ENCODE measurements at places on chromosomes 6 and 20. TPM values are rescaled to one million over a fixed set of nuclear protein-coding genes. Genes with fewer than 3 reads are reported as not detected.

- no peak for DNase-seq
Observed at GRCh38 chr20:13422637-13423036, 201.6 kb downstream of the ISM1 start.

GRCh38 chr6:17904491-17905120, 82.8 kb downstream of the KIF13A start:
- DNase-seq = no peak

GRCh38 chr6:78854546-78854945, 12.8 kb upstream of the IRAK1BP1 start:
- DNase-seq = no peak

DNA sequence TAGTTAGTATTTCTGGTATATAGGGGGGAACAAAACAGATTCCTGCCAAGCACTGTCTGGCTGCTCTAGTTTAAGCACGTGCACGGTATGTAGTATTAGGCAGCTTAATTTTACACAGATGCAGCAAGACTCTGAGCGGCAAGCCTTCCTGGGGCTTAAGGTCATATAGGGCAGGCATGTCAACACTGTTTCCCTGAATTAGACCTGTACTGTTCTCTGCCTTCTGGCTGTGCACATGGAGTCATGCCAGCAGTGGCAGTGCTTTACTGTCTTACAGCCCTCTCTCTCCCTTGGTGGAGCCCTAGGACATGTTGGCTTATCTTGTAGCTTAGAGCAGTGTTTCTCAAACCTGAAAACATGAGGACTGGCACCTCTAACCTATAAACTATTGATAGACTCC, 56.6 kb downstream of the PHF20 start:
- no peak for DNase-seq

The TASP1 gene
- 30.6 TPM for total RNA-seq

GRCh38 chr20:14009208-14009607, 13.9 kb downstream of the MACROD2 start:
- no peak for DNase-seq

GRCh38 chr6:109314313-109314712, 68.0 kb downstream of the CD164 start:
- no peak for DNase-seq

- no peak for DNase-seq
Observed at GRCh38 chr6:25403150-25403549, 124.0 kb downstream of the CARMIL1 start.

DNA sequence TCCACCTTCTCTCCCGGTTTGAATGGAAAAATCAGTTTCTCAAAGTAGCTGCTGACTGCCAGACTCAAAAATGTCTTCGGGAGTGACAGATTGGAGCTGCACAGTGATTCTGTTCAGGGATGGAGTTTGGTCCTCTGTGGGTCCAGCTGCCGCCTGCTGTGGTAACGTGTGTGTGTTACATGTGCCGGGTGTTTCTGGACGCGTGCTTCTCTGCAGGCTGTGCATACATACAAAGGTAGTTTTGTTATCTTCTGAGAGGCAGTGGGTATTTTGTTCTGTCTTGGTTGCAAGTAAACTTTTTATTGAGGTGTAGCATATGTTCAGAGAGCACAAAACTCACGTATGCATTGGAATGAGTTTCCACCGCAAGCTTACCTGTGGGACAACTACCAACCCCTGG, 41.3 kb upstream of the NAA20 start:
- no peak for DNase-seq

The PDYN gene
- 16.3 TPM for total RNA-seq

The NRN1 gene
- total RNA-seq = 9.8 TPM

The MYBL2 gene
- total RNA-seq = 0.41 TPM

DNA sequence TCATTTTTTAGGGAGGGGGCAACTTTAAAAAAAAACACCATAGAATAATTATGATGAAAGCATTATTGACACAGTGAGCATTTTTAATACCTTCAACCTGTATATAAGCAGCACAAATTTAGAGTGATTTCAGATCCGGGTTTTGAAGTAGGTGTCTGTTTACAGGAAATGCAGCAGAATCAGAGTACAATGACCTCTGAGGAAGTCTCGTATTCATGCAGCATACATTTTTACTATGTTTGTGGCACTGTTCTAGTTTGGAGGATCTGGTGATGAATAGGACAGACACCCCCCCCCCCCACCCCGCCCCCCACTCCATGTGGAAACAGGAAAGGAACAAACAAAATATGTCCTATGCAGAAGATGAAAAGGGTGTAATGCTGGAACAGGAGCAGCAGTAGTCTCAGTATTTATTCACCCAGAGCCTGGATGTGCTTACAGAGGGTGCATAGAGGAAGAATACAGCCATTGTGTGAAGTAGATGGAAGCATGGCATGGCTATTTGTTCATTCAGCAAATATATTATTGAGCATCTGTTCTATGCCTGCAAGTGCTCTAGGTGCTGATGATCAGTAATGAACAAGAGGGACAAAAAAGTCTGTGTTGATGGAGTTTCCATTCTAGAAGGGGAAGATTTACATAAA, 19.7 kb downstream of the VAPB start:
- peak; percentile 33 for DNase-seq

The FBXL4 gene
- total RNA-seq = 24.9 TPM

DNA sequence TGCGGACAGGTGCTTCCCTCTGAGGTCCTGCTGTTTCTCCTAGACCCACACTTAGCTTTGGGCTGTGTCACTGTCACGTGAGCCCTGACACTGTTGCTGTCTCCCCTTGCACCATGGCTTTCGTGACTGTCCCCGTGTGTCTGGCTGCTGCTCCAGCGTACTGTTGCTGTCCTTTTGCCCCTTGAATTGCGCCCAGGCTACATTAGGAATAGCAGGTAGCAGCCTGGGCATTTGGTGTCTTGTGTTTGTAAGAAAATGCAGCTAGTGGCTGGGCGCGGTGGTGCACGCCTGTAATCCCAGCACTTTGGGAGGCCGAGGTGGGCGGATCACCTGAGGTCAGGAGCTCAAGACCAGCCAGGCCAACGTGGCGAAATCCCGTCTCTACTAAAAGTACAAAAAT, 46.1 kb downstream of the GMPR start:
- no peak for DNase-seq

GRCh38 chr20:10987651-10988383, 314.0 kb upstream of the JAG1 start:
- DNase-seq = no peak

The SLC25A27 gene
- total RNA-seq = 30.2 TPM

The SAMD5 gene
- total RNA-seq = 11.8 TPM

The GGTLC1 gene
- total RNA-seq = not detected

DNA sequence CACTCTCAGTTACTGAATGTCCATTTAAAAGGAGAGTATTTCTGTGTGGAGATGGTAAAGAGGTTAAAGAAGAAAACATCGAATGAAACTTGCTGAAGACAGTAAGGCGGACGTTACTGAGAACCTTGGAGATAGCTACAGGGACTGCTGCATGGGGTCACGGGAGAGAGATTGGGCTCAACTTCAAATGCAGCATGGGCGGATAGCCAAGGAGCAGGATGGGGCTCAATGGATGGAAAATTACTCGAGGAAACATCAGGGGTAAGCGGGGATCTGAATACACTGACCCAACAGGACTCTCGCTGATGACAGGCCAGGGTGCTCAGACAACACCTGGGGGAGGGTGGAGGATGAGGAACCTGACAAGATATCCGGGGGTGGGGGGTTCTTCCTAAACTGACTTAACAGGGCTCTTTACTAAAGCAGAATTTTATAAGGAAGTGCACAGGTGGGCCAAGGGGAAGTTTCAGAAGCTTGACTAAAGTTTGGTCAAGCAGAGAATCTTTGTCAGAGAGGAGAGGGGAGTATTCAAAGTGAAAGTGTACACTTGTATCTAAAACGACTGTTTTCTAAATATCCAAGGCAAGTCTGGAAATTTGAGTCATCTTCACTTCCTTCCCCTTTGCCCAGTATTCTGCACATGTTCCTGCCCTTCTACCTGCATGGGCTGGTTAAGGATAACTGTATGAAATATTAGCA, 22.8 kb downstream of the ECT2L start:
- no peak for DNase-seq

GRCh38 chr20:13221313-13221672, 219 bp downstream of the ISM1 start:
- DNase-seq = no peak

DNA sequence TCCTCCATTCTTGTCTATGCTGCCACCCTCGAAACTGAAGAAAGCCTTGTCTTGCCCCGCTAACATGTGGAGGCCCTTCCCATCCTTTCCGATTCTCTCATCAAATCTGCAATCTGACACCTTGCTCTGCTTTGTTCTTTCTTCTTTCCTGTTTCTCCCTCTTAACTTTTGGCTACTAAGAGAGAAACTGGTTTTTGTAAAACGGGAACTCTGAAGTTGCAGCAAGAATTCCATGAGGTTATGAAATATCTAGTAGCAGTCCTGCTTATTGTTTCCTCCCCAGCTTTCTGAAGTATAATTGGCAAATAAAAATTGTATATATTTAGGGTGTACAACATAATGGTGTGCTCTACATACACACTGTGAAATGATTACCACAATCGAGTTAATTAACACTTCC, 80.2 kb downstream of the MAP7 start:
- DNase-seq = no peak

GRCh38 chr6:34317172-34317477, 68.3 kb upstream of the SMIM29 start:
- DNase-seq = no peak

- DNase-seq = no peak
Observed at GRCh38 chr6:168130168-168130696, 51.2 kb upstream of the FRMD1 start.

DNA sequence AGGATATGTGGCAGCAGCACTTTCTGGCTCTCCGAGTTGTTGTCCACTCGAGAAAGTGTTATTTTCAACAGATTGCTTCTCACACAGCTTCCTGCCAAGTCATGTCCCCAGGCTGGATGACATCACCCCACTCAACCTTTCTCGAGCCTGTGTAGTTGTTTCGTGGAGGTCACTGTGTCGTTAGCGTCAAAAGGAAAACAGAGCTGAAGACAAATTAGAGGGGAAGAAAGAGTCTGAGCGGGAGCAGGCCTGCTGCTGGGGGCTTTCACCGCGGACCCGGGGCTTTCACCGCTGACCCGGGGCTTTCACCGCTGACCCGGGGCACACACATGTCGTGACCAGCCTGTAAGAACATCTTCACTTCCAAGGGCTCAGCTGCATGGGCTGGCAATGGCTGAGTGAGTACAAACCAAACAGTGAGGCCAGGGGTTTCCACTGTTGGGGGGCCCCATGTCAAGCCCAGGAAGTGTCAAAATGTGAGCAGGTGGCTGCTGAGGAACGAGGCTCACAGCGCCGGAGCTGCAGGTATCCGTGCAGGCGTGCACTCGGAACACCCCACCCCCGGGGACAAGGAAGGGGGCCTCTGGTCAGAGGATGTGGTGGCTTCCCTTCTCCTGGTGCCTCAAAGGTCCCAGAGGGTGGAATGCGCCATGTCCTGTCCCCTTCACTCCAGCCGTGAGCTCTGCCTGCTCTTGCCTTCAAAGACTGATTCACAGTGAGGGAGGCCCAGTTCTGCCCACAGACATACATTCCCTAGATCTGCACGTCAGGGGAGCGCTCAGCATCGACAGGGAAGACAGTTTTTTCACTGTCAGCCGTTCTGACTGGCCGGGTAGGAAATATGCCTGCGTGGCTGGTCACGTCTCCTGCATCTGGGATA, 365.9 kb downstream of the TAF4 start:
- no peak for DNase-seq

The PLG gene
- total RNA-seq = not detected

GRCh38 chr6:128521282-128521632, 858 bp upstream of the PTPRK start:
- DNase-seq = no peak

The BANF2 gene
- total RNA-seq = not detected
